Stimulated activated CD8-positive, alpha-beta memory T cell treated with anti-CD3 and anti-CD28 coated beads, Interleukin-7, amount 100 ng/mL, for 4 hours (primary cell): ENCODE measurements at places on chromosomes 2 and 18.

DNA sequence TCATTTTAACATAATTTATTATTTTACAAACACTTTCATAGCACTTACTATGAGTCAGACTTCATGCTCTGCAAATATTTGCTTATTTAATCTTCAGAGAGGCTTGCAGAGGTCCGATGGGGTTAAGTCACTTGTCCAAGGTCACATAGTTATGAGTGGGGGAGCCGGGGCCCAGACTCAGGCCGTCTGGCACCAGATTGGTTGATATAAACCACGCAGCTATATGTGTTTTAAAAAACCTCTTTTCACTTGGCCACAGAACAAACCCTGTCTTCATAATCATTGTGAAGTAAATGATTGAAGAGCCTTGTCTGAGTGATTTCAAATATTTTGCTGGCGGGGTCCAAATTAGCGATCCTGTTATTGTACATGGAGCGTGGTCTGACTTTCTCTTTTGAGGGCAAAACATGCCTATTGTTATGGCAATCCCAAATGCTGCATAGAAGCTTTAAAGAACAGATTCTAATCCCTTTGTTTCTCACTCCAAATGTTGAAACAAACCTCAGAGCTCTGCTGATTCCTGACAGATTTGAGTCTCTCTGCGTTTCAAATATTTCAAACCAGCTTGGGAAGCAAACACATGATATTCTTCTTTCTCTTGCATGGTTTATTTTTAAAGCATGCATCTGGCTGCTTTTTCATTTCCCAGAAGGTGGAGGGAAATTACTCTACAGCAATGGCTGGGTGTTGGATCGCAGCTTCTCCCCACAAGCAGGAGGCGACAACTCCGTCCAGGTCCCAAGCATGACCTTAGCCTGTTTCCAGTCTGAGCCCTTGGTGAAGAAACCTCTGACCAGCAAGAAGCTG is 142.4 kb downstream of the DDX1 start:
- no peak for DNase-seq

DNA sequence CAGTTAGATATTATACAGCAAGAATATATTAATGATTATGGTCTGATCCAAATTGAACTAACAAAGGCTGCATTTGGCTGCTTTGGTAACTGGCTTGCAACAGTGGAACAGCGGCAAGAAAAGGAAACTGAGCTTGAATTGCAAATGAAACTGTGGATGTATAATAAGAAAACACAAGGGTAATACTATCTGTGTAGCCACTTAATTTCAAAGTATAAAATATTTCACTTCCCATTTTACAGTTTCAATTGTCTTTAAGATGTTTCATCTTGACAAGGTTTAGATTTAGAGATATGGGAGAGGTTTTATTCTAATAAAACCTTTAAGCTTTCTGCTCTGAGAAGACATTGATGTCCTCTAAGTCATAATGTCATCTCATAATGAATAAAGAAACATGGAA is 23.8 kb downstream of the WDR75 start:
- DNase-seq: no peak

DNA sequence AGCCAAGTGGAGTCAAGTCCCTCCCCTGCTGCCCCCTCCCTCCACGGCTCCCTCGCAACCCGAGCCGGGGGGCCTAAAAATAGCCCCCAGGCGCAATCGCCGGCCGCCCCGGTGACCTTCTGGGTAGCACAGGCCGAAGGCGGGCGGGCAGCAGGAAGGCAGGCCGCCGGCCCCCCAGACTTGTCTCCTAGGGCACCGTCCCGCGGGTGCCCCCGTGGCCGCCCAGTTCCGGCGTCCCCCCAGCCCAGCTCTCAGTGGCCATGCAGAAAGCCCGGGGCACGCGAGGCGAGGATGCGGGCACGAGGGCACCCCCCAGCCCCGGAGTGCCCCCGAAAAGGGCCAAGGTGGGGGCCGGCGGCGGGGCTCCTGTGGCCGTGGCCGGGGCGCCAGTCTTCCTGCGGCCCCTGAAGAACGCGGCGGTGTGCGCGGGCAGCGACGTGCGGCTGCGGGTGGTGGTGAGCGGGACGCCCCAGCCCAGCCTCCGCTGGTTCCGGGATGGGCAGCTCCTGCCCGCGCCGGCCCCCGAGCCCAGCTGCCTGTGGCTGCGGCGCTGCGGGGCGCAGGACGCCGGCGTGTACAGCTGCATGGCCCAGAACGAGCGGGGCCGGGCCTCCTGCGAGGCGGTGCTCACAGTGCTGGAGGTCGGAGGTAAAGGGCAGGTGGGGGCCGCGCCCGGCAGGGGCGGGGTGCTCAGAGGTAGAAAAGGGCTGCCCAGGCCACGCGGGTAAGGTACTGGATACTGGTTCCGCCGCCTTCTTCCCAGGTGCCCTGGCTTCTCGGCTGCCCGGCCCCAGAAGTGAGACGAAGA is at the start of gene SPEG:
SPEG (plus strand) TSS at position 126 of the 808 bp plus-strand sequence; CDS start at position 261, 135 bp downstream.
- DNase-seq: no peak

DNA sequence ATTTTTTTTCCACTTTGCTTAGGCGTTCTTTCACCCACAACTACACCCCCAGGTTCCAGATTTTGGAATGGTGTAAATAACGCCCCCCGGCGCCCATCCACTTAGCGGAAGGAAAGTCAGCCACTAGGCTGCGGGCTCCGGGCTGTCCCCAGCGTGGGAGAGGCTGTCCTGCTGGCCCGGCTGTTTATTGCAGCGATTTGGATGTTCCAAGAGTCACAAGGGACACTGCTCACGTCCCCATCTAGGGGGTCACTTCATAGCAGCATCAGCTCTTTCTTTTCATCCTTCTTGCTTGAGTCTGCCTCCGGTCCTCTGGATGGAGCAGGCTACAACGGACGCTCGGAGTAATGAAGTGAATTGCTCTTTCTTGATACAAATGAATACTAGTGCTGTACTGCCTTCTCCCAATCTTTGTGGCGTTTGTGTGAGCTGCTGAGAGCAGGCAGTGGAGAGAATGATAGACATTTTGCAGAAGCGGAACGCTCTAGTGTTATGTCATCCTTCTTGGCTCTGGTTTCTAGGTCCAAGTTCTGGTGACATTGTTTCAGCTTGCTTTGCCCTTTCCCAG is 50.7 kb upstream of the PAIP2B start:
- no peak for DNase-seq

DNA sequence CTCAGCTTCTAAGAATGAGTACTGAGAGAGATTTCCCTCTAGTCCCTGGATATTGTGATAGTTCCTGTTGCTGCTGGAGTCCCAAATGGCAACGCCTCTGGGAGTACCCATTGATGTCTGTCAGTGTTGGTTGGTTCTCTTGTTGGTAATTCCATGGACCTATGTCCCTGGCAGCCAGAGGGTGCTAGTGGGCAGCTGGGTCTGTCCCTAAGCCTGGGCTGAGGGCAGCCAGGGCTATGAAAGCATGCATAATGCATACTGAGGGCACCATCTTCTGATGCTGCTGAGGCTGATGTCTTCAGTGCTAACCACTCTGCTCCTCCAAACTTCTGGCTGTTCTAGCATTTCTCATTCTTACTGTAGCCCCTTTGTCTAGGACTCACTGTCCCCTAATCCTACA is 35.9 kb downstream of the NABP1 start:
- no peak for DNase-seq

GRCh38 chr18:45688113-45688512 is 35.9 kb upstream of the SLC14A1 start:
- DNase-seq: no peak

GRCh38 chr2:237509905-237510304 is 22.9 kb downstream of the MLPH start:
- no peak for DNase-seq

GRCh38 chr2:128835974-128836373 is 517.3 kb upstream of the HS6ST1 start:
- DNase-seq: no peak

GRCh38 chr2:215693193-215693998 is 257.5 kb upstream of the FN1 start:
- DNase-seq: no peak

- no peak for DNase-seq
Observed at GRCh38 chr2:155727187-155727895, 605.2 kb downstream of the NR4A2 start.

- no peak for DNase-seq
Observed at GRCh38 chr2:46480562-46480961, 1.2 kb downstream of the TMEM247 start.
